GDM1 (cell line): ENCODE measurements at places on chromosomes 2 and 18.

GRCh38 chr2:48512571-48512970, 17.4 kb upstream of the STON1 start:
- DNase-seq: no peak

- DNase-seq: no peak
Measured at GRCh38 chr18:5726011-5726410, 169.3 kb downstream of the TMEM200C start.

GRCh38 chr2:75527676-75528075, 33.1 kb downstream of the EVA1A start:
- DNase-seq: no peak

GRCh38 chr2:238267884-238268680, 20.3 kb downstream of the PER2 start:
- DNase-seq: no peak

- no peak for DNase-seq
Measured at GRCh38 chr18:79943608-79944125, 7.8 kb downstream of the SLC66A2 start.

- no peak for DNase-seq
Measured at GRCh38 chr2:173199294-173199693, 123.6 kb downstream of the MAP3K20 start.

DNA sequence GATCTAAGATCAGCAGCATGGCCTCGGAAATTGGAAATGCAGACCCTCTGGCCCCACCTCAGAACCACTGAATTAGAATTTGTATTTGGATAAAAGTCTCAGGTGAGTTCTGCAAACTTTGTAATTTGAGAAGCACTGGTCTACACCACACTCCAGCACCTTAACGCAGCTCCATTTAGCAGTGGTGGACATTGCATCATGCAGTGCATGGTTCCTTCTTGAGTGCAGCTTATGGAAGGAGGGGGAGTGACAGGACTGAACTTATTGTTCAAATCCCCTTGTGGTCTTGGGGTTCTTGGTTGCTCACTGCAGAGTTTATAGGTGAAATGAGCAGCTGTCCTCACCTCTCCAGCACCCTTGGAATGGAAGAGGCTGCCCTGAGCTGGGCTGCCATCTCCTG, 17.4 kb upstream of the STEAP3 start:
- DNase-seq: no peak

- no peak for DNase-seq
Measured at GRCh38 chr2:64035072-64035942, 16.1 kb upstream of the VPS54 start.

- DNase-seq: peak; percentile 4
Measured at GRCh38 chr2:119218478-119219064, 5.1 kb upstream of the STEAP3 start.

- DNase-seq: no peak
Measured at GRCh38 chr2:218623366-218623705, 15.6 kb downstream of the PLCD4 start.

- DNase-seq: peak; percentile 2
Measured at GRCh38 chr18:47184419-47185050, 8.4 kb upstream of the IER3IP1 start.

GRCh38 chr2:100394111-100394641, 23.3 kb downstream of the CHST10 start:
- DNase-seq: no peak
